Endodermal cell (in vitro differentiated cells): ENCODE measurements at places on chromosomes 6 and 20.

- DNase-seq: peak; percentile 93
These were observed 22.0 kb upstream of the SLC2A12 start for GRCh38 chr6:134074151-134075055.

DNA sequence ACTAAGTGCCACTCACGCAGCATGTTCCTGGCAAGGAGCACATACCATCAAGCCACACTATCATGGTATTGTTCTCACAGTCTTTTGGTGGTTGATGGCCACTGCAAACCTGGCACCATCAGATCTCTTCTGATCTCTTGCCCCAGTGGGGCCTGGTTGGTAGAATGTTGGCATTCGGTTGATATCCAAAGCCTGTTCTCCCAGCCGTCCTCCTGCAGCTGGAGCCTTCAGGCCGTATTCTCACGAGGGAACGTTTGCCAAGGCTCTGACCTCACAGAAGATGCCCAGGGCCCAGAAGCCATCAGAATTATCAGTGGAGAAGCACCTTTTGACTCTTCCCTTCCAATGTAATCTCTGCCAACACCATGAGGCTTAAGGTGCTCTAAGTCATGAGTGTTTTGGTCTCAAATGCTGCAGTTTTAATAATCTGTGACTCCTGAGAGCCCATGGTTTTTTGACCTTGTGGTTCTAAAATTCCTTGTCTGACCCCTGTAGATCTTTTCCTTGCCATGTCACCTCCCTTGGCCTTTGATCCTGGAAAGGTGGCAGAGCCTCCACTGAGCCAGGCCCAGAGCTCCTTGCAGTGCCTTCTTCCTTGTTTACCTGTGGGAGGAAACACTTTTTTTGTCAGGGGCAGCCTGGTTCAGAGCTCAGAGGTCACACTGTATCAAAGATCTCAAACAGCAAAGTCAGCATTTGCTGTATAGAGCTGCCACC lies 27.8 kb downstream of the POFUT1 start:
- no peak for DNase-seq

GRCh38 chr20:62965363-62965771 lies 12.9 kb downstream of the SLC17A9 start:
- no peak for DNase-seq

DNA sequence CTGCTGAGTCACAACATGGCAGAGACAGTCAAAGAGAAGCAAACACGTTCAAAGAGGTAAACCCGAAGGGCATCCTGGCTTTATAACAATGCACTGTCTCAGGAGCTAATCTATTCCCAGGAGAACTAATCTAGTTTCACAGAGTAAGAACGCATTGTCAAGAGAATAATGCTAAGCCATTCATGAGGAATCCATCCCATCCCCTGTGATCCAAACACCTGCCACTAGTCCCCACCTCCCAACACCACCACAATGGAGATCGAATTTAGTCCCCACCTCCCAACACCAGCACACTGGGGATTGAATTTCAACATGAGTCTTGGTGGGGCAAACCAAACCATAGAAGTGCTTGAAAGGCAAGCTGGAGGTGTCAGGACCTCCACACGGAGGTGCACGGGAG lies 231.5 kb upstream of the ID4 start:
- DNase-seq: no peak

- no peak for DNase-seq
These were observed 5.9 kb upstream of the NOX3 start for GRCh38 chr6:155461556-155461955.

GRCh38 chr20:38343311-38344106 lies 2.8 kb upstream of the LBP start:
- DNase-seq: no peak

DNA sequence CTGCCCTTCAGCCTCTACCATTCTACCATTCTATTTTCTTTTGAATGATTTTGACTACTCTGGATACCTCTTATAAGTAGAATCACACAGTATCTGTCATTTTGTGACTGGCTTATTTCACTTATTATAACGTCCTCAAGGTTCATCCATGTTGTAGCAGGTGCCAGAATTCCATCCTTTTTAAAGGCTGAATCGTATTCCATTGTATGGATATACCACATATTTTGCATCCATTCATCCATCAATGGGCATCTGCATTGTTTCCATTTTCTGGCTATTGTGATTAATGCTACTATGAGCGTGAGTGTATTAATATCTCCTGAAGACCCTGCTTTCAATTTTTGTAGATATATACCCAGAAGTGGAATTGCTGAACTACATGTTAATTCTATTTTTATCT lies 105.5 kb downstream of the SYNE1 start:
- DNase-seq: no peak

- peak; percentile 88 for DNase-seq
These were observed 43.3 kb downstream of the SLC2A10 start for GRCh38 chr20:46752728-46753127.

- no peak for DNase-seq
These were observed 597 bp downstream of the LY86 start for GRCh38 chr6:6588924-6589709.

GRCh38 chr20:50712771-50713656 lies 18.4 kb upstream of the PARD6B start:
- no peak for DNase-seq

- peak; percentile 10 for DNase-seq
These were observed 48.0 kb downstream of the SYTL3 start for GRCh38 chr6:158697811-158698210.

GRCh38 chr6:90765895-90766294 lies 179.0 kb upstream of the MAP3K7 start:
- DNase-seq: no peak

DNA sequence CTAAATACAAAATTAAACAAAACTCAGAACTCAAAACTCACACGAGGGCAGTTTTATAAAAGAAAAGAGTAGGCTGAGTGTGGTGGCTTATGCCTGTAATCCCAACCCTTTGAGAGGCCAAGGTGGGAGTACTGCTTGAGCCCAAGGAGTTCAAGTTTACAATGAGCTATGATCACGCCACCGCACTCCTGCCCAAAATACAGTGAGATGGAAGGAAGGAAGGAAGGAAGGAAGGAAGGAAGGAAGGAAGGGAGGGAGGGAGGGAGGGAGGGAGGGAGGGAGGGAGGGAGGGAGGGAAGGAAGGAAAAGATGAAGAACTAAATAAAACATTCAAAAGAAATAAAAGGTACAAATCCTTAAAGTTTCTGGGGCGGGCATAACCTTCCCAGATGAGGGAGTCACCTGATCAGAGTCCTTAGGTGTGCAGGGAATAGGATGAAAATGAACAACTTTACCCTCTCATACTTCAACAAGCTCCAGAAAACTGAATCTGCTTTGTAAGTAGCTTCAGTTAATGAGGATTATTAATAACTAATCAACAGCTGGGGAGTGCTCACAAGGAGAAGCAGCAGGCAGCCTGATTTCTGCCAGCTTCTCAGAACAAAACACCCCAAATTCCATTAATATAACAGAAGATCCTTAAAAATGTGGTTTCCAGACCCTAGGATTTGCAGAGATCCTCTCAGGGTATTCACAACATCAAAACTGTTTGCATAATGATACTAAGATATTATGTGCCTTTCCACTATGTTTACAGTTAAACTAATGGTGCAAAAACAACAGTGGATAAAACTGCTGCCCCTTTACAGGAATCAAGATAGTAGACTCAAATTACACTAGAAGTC lies 21.8 kb downstream of the LMBRD1 start:
- DNase-seq: no peak

GRCh38 chr6:73929405-73929804 lies 233.4 kb downstream of the CD109 start:
- DNase-seq: no peak

DNA sequence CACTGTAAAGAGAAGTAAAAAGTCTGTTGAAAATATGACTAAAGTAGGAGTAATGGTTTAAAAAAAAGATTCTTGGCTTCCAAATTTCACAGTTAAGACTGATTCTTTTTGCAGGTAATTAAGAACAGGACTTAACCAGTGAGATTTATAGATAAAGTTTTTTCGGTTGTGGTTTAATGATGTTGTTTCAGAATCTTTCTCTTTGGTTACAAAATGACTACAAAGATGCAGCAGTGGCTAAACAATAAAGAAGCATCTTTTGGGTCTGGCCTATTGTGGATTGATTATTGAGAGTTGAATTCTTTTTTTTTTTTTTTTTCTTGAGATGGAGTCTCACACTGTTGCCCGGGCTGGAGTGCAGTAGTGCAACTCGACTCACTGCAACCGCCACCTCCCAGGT lies 109.7 kb downstream of the AKAP7 start:
- DNase-seq: no peak

- DNase-seq: no peak
These were observed 303.4 kb downstream of the CENPW start for GRCh38 chr6:126643352-126643751.

DNA sequence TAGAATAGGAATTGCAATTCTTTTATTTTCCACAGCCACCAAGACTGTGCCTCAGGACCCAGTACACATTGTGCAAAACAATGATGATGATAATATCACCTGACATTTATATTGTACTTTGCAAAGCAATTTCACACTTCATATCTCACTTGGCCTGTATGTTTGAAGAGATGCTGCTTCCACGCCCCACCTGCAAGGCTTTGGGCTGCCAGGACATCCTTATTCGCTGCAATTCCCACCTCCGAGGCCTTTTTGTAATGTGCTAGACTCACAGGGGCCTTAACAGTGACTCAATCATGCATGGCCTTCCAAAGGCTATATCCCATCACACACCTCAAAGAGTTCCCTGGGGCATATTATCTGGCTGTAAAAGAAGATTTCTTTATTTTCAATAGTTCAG lies 200.9 kb downstream of the MYLK4 start:
- DNase-seq: no peak

DNA sequence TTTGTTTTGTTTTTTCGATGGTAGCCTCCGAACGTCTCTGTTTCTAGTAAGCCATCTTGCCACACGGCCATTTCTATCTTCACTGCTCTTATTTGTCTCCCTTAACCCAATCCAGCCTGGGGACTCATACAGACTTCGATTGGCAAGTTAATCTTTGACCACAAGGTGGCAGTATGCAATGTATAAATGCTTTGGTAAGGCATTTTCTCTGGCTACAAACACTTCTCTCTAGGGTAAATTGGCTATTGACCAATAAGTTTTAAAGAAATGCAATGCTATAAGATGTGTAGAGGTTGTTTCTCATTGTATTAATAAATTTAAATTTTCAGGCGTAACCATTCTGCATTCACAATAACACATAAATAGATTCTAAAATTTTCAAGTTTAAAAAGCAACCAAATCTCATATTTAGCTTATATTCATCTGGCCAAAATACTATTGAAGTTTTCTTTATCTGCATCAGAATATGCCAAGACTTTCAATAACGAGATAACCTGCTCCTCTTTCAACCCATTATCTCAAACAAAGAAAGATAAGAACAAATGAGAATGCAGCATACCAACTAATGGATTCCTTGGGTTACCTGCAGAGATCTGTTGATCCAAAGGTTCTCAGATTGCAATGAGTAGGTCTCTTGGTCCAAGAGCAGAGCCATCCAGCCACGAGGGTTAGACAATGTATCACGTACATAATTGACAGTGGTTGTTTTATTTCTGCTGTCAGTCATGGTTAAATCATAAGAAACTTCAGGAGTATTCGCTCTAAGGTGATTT lies 231.9 kb downstream of the PKHD1 start:
- DNase-seq: peak; percentile 79

DNA sequence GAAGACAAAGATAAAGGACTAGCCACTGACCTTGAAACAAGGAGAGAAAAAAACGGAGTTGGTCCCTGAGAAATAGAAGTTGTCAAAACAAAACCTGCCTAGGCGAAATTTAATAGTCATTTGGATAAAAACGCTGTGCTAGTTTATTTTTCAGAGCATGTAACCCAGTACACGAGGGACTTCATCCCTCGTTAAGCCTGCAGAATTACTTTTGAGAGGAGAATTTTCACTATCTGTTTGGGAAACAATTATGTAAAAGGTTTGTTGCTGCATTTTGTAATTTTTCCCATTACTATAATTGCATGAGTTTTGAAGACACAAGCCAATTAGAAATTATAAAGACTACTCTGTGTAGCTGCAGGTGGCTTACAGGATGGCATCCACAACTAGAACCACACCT lies 71.6 kb upstream of the MAP3K7 start:
- DNase-seq: no peak

- DNase-seq: no peak
These were observed 77.1 kb downstream of the JAG1 start for GRCh38 chr20:10596710-10597121.

DNA sequence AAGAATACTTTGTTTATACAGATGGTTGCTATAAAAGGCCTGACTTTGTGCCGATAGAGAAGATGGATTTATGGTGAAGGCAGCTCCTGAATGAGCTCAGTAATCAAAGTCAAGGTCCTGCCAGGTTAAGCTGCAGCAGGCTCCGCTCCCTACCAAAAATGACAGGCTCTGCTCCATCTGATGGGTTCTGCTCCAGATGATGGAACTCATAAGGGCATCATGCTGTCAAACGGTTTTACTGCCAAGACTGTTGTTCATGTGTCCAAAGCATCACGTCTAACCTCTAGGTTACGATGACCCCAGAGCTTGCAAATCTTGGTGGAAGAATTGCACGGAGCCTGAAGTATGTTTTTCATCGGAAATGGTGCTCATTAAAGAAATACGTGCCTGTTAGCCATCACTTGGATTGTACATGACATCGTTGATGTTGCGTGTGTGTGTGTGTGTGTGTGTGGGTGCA lies 19.2 kb upstream of the PTGIS start:
- no peak for DNase-seq

- no peak for DNase-seq
These were observed 213.1 kb upstream of the STXBP5 start for GRCh38 chr6:146990821-146991798.

DNA sequence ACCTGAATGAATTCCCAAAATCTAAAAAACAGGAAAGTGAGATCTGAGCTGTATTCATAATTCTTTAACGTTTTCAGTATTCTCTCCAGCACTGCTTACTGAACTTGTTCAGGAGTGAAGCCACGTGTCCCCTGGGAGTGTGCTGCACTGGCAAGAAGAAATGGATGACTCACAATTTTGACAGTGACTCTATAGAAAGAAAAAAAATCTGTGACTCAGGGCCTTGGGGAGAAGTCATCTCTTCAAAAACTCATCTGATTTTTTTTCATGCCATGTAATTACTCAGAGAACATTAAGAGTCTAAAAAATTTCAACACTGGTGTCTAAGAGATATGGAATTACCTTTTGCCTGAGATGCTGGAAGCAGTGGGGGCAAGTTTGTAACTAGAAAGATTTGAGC lies 39.7 kb downstream of the ANKEF1 start:
- no peak for DNase-seq

DNA sequence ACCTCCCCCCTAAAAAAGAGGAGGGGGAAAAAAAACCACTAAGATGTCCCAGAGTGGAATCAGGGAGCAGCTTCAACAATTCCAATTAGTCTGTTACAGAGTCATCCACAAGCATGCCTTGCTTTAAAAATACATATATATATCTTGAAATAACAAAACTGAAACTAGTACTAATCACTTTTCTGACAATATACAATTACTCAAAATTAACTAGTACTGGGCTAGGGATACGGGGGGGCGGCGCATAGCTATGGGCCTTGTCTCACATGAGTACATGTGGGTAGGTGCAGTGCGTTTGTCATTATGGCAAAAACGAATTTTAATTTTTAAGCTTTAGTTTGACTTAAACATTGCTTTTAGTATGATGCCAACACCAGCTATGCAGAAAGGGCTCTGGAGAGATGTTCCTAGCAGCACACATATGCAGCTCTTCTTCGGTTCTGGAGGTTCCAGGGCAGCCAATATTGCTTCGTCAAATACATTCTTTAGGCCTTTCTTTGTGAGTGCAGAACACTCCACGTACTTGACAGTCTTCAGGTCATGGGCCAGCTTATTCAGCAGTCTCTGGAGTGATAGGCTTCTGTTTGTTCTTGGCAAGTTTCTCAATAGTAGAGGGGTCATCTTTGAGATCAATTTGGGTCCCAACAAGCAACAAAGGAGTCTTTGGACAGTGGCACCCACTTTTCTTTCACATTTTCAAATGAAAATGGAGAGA lies 38.8 kb downstream of the ITCH start:
- DNase-seq: no peak
